T follicular helper cell (primary cell): ENCODE measurements at places on chromosomes 7 and 10.

- DNase-seq = no peak
These were observed 39.6 kb upstream of the ANK3 start for GRCh38 chr10:60429084-60429849.

DNA sequence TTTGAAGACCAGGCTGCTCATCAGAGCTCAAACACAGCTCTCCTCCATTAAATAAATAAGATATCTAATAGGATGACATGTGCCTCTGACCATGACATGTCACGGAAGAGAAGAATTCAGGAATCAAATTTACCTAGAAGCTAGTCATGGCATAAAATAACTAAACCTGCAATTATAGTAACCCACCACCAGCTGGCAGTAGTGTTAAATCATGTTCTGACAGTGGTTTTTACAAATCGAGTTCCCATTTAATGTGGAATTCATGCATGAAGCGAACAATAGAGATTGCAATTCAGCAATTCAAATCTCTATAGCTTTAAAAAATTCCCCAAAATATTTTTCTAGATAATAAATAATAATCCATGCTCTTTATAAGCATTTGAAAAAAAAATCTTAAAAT lies 74.6 kb upstream of the IKZF1 start:
- DNase-seq = no peak

GRCh38 chr10:125521721-125522680 lies 161.0 kb downstream of the TEX36 start:
- no peak for DNase-seq

GRCh38 chr10:99652800-99653390 lies 6.4 kb upstream of the ENTPD7 start:
- DNase-seq = no peak

DNA sequence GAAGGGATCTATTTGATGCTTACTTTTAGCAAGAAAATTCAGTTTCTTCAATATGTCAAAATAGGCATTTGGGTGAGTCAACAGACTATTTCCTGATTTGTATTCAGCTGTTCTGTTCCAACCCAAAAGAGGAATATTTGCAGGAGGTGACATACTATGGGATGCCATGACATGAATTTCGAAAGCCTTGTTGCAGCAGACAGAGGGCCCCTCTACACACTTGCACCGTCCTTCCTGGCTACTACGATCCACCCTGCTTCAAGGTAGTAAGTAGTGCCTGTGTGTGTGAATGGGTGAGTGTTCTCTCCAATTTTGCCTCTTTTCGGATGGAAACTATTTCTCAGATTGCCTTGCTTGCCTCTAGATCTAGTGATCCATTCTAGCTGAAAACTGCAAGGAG lies 413.0 kb upstream of the ADARB2 start:
- no peak for DNase-seq

DNA sequence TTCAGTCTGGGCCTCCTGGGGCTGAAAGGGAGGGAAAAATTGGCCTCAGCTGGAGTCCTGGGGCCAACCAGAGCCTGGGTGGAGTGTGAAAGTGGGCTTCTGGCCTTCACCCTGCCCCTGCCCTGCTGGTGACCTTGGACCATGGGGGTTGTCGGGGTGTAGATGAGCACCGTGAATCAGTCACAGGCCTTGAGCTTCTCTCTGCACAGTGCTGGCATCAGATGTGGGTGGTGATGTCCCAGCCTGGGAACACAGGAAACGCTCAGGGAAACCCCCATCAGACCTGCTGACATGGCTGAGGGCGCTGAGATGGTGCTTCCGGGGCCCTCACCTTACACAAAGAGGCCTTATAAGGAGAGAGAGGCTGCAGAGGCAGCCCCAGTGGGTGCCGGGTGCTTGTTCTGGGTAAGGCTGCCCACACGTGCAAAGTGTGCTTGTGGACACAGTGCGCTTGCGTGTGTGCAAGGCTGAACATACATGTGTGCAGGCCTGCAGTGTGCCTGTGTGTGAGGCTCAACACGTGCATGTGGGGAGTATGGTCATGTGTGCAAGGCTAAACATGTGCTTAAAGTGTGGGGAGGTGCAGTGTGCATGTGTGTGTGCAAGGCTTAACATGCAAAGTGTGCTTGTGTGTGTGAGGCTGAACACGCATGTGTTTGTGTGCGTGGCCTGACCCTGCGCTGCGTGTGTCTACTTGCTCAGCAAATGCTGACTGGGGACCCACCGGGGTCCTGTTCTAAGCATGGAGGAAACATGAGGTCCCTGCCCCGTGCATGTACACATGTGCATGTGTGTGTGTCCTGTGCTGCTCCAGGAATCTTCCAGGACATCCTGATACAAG lies 6.5 kb downstream of the ARPC1B start:
- peak; percentile 90 for DNase-seq
